ENCODE measurements at places on chromosomes 4 and X. TPM values are rescaled to one million over a fixed set of nuclear protein-coding genes. Genes with fewer than 3 reads are reported as not detected.

Gene MTMR8
- total RNA-seq: 4.0 TPM

Gene TRIM60
- not detected for total RNA-seq

Gene GABRA4
- total RNA-seq: not detected

Gene SFRP2
- not detected for total RNA-seq

Gene LRRC66
- 0.13 TPM for total RNA-seq

- no peak for DNase-seq
Measured at GRCh38 chrX:68723491-68724155, 76.2 kb downstream of the STARD8 start.

- DNase-seq: no peak
Measured at GRCh38 chr4:127069675-127070074, 563.1 kb upstream of the INTU start.

- no peak for DNase-seq
Measured at GRCh38 chr4:76342191-76342590, 35.7 kb downstream of the STBD1 start.

GRCh38 chrX:72021975-72022374, 109.7 kb downstream of the RTL5 start:
- peak; percentile 22 for DNase-seq
